Activated T-cell treated with anti-CD3 and anti-CD28 coated beads, Interleukin-2, amount 50 U/mL, for 24 hours (primary cell): ENCODE measurements at places on chromosomes 16 and 17.
A peak's percentile ranks its signal among the peaks of the same experiment; 100 is the strongest.

GRCh38 chr17:8117980-8118768 lies at the start of gene ALOXE3:
Gene ALOXE3 (minus strand): TSS chr17:8118514. CDS start chr17:8117990, 524 bp downstream.
- no peak for DNase-seq

- DNase-seq: no peak
These were observed 10.8 kb downstream of the SLC12A4 start for GRCh38 chr16:67957622-67958021.

DNA sequence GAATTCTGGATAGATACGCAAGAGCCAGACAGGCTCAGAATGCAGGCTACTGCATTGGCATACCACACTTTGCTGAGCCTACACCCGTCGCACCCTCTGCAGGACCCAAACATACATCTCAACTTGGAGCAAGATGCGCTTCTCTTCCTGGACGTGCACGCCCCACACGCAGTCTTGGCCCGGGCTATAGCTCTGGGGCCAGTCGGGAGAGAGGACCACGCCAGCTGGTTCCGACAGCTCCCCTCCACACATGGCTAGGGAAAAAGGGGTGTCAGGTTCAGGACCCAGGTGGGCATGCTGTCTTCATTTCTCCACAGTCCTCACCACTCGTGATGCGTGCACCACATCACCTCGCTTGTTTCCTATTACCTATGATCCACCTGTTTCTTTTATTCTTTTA lies 15.1 kb upstream of the CDIPT start:
- DNase-seq: no peak

GRCh38 chr17:1367351-1367745 lies 32.7 kb downstream of the YWHAE start:
- no peak for DNase-seq

DNA sequence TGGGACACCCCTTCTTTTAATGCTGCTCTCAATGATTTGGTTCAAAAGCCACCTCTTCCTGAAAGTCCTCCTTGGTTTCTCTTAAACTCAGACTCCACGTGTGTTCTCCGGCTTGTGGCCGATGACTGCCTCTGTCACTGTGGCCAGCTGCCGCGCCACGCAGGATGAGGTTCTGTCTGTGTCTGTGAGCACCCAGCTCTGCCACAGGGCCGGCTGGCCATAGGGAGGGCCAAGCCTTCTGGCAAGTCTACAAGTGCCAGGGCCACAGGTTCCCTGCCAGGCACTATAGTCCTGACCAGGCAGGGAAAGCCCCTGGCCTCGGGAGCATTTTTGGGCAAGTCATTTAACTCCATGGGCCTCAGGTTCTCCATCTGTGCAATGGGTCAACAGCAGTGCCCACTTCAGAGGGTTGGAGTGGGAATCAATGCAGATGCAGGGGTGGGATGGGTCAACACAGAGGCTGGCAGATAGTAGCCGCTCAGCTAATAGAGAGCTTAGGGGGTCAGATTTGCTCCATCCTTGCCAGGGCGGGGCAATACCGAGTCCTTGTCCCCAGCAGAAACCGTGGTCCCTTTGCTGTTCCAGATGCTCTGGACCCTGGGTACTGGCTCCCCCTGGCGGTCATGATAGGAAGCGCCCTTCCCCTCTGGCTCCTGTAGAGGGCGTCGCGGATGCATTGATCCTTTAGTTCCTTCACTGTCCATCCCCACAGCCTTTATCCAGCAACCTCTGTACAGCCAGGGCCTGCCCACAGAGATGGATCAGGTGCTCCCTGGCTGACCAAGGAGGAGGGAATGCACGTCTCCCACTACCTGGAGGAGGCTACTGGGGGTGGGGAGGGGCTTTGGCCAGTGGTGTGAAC lies 19.3 kb upstream of the ADGRG3 start:
- DNase-seq: peak; percentile 95

- DNase-seq: no peak
These were observed 9.0 kb downstream of the CAPNS2 start for GRCh38 chr16:55575496-55575895.

DNA sequence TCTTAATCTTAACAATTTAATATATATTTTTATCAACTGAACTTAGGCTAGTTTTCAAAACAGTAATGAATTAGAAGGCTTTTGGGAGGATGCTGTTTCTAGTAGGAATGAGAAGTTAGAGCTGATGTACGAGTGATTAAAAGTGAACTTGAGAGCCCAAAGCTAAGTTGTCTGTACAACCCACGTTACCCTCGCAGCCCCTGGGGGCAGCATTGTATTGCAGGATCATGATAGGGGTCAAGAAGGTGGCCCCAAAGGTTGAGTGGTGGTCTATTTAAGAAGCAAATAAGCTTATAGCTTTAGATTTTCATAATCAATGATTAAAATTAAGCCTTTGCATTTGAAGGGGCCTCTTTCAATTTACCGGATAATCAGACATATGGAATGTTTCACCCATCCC lies 33.7 kb upstream of the ALDH3A2 start:
- no peak for DNase-seq

- DNase-seq: no peak
These were observed 199.6 kb downstream of the SPECC1 start for GRCh38 chr17:20208717-20209116.

DNA sequence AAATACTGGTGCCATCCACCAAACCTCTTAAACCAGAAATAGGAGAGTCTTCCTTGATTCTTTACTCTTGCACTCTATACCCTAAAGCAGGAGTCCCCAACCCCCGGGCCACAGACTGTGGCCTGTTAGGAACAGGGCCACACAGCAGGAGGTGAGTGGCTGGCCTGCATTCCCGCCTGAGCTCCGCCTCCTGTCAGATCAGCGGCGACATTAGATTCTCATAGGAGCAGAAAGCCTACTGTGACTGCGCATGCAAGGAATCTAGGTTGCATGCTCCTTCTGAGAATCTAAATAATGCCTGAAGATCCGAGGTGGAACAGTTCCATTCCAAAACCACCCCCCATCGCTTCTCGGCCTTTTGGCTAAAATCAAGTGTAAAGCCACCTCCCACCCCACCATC lies 30.3 kb upstream of the SRCIN1 start:
- no peak for DNase-seq

- no peak for DNase-seq
These were observed 10.8 kb upstream of the MTMR4 start for GRCh38 chr17:58525239-58525638.

GRCh38 chr17:40515491-40516041 lies 14.1 kb upstream of the TNS4 start:
- DNase-seq: peak; percentile 51

DNA sequence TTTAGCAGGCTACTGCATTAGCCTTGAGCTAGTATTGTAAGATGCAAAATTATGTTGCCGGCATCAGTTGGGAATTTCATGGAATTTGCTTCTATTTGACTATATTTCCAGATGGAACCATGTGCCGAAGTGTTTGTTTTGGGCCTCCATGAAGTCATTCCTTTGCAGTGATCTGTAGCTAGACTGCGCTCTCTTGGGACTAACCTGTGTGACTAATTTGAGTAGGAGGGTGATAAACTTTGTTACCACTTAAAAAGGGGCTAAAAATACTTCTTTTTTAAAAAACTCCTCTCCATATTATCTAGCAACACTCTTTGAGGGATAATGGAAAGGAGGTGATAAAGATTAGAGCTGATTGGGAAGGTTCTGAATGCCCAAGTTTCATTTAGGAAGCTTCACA lies 166.8 kb upstream of the TBX2 start:
- DNase-seq: no peak

DNA sequence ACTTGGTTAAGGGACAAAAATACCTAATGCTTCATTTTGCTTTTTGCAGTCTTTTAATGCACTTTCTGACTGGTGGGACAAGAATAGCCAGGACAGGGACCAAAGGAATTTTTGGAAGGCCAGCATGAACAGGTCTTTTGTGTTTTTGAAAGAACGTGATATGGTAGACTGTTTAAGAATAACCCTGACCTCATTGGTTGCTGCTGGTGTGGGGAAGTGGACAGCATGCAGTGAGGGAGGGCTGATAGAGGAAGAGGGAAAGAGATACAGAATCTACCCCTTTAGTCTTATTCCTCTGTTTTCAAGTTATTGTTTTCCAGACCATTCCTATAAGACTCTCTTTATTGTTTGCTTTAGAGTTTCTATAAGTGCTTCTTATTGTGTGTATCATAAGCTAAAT lies 816.2 kb downstream of the CDH11 start:
- DNase-seq: no peak

DNA sequence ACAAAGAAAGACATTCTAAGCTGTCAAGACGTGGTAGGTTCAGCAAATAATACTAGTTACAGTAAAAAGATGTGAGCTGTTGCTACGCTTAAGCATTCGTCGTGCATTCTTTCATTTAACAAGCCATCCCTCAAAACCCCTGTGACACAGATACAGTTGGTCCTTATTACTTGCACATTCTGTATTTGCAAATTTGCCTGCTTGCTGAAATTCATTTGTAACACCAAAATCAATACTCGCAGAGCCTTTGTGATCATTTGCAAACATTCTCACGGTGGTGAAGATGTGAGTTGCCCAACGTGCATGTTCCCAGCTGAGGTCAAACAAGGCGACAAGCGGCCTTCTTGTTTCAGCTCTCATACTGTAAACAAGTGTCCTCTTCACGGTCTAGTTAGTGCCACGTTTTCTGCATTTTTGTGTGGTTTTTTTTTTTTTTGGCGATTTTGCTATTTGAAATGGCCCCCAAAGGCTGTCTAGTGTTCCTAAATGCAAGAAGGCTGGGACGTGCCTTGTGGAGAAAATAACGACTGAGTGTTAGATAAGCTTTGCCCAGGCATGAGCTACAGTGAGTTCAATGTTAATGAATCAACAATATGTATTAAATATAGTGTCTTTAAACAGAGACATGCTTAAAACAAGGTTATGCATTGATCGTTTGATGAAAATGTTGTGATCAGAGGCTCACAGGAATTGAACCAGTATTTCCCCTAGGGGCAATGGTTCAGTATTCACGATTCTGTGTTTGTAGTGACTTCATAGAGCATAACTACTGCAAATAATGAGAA lies 84.1 kb downstream of the RAB11FIP4 start:
- no peak for DNase-seq

- DNase-seq: no peak
These were observed 130.8 kb downstream of the CA10 start for GRCh38 chr17:52027620-52028295.

DNA sequence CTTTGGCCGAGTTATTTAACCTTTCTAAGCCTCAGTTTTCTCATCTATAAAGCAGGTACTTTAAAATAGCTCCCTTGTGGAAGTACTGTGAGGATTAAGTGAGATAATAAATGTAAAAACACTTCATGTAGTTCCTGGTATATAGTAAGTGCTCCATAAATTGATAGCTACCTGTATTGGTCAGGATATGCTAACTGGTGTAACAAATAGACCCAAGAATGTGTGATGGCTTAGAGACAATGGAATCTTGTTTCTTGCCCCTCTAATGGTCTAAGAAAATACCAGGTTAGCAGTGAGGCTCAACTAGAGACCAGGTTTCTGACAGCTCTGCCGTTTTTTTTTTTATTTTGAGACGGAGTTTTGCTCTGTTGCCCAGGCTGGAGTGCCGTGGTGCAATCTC lies 29.8 kb downstream of the CCR7 start:
- DNase-seq: no peak

DNA sequence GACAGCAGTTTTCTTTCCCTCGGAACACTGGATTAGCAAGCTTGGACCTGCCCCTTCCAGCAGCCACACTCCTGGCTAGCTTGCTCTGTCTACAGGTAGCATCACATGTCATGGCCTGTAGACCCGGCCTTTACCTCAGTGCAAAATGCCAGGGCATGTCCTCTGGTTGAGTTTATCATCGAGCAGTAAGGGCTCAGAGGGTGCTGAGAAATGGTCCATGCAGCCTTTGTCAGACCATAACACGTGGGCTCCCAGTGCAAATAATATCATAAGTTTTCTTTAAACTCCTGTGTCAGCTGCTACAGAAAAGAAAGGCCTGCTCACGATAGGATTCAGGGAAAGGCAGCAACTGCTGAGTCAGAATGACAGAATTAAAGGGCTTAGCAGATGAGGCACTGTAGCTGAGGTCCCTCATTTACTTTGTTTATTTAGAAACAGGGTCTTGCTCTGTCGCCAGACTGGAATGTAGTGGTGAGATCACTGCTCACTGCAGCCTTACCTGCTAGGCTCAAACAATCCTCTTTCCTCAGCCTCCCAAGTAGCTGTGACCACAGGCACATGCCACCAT lies 8.0 kb upstream of the GNA13 start:
- no peak for DNase-seq

DNA sequence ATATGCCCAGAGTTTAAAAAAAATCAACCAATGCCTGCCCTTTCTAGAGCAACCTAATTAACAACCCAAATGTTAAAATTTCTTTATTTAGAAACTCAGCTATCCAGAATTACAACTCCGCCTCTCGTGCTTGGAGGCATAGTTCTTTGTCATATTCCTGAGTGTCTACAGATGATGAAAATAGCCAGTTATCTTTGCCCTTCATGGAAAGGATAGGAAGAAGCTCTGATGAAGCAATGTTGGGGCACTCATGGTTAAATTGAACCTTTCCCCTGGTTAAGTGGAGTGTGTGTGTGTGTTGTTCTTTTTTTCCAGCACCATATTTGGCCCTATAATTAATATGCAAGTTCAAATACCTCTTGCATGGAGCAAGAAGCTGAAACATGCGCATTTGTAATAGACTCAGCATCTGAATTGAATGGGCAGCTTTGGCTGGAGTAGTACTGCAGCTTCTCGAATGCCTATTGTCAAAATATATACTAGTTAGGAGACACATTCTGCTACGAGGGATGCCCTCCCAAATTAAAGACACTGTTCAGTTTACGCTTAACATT lies 506.2 kb downstream of the WWOX start:
- no peak for DNase-seq

GRCh38 chr16:30567160-30567990 lies 4.1 kb downstream of the ZNF688 start:
- DNase-seq: peak; percentile 67

GRCh38 chr16:88597856-88598491 lies 27.8 kb downstream of the ZC3H18 start:
- DNase-seq: no peak

DNA sequence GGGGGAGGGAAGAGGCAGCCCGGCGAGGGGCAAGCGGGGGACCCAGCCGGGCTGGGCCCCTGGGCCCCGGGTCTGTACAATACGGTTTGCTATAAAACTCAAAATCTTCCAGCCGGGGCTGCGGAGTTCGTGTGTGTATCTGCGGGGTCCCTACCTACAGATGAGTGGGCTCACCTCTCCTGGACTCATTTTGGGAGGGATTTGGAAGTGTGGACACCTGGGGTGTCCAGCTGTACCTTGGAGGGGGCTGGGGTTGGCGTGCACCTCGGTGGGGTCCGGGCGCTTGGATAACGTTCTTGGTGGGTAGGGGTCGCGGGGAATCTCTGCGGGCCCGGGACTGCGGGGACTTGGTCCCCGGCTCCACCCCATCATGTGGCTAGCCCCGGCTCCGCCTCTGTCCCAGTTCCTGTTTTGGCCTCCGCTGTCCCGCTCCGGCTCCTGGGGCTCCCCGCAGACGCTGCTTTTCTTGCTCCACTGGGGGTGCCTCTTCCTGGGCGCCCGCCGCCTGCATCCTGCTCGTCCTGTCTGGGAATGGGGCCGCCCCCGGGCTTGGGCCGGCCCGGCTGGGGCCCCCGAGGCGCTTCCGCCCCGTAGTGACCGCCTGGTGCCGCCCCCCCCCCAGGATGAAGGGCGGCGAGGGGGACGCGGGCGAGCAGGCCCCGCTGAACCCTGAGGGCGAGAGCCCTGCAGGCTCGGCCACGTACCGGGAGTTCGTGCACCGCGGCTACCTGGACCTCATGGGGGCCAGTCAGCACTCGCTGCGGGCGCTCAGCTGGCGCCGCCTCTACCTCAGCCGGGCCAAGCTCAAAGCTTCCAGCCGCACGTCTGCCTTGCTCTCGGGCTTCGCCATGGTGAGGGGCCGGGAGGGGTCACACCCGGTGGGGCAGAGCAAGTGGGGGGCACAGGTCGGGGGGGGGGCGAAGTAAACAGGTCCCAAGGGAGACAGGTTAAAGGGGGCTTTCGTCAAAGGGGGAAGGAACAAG lies at the start of gene ORAI3:
Gene ORAI3 (plus strand): TSS at position 402 of the 983 bp plus-strand sequence. CDS start 222 bp downstream, at position 624.
- DNase-seq: peak; percentile 68
